LHCN-M2 (cell line): ENCODE measurements at places on chromosomes 1 and 21. TPM values are rescaled to one million over a fixed set of nuclear protein-coding genes. Genes with fewer than 3 reads are reported as not detected.

Gene FAM151A
- total RNA-seq: not detected in 2 replicates

DNA sequence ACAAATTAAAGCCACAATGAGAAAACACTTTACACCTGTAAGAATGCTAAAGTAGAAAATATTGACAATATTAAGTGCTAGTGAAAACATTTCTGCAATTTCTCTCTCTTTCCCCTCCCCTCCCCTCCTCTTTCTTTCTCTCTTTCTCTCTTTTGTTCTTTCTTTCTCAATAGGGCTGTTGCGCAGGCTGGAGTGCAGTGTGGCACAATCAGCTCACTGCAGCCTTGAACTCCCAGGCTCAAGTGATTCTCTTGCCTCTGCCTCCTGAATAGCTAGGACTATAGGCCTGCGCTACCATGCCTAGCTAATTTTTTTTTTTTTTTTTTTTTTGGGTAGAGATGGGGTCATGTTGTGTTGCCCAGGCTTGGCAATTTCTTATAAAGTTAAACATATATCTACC lies 5.9 kb upstream of the SHISAL2A start:
- DNase-seq: no peak

Gene ETV3L
- not detected in 2 replicates for total RNA-seq

- DNase-seq: peak; percentile 79
Measured at GRCh38 chr1:186212568-186213224, 162.4 kb downstream of the TPR start.

GRCh38 chr1:206563367-206564207 lies 48.7 kb downstream of the EIF2D start:
- DNase-seq: no peak

Gene SMIM11
- total RNA-seq: 1.2 and 3.7 TPM in 2 replicates

DNA sequence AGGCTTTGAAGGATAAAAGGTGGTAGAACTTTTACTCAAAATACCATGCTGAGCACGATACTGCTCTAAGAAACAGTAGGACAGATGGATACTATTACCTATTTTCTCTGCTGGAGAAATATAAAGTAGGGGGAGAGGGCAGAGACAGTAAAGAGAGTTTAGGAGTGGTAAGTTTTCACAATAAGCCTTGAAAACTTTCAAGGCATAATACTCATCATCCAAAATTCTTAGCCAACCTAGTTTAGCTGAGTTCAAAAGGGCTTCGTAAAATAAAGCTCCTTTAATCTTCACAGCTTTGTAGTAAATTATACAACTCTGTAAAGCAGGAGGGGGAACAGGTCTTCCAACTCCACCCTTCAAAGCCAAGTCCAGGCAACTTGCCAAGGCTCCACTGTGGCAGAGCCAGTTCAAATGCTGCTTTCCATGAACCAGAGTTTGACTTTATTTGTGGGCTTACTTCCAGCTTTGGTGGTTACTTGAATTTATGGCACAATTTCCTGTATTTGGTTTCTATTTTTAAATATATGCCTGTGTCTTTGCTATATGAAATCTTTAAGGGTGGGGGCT lies 15.5 kb downstream of the TEX38 start:
- no peak for DNase-seq

DNA sequence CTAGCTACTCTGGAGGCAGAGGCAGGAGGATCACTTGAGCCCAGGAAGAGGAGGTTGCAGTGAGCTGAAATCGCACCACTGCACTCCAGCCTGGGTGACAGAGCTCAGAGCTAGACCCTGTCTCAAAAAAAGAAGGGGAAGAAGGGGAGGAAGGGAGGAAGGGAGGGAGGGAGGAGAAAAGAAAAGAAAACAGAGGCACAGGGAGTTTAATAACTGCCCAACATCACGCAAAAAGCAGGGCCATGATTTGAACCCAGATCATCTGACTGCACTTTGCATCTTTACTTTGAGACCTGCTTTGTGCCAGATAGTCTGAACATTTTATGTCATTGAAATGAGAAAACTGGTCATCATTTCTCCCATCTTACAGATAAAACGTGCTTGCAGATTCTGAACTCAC lies 2.0 kb downstream of the LURAP1 start:
- DNase-seq: no peak

DNA sequence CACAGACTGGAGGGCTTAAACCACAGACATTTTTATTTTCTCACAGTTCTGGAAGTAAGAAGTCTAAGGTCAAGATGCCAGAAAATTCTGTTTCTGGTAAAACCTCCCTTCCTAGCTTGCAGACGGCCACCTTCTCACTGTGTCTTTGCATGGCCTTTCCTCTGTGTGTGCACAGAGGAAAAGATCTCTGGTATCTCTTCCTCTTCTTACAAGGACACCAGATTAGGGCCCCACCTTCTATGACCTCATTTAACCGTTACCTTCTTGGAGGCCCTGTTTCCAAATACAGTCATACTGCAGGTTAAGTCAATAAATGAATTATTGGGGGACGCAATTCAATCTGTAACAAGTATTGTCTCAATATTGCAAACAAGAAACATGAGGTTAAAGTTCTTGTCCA lies 63.0 kb upstream of the PRDX6 start:
- DNase-seq: no peak

GRCh38 chr21:41366522-41367151 lies 4.8 kb downstream of the MX2 start:
- peak; percentile 69 for DNase-seq

DNA sequence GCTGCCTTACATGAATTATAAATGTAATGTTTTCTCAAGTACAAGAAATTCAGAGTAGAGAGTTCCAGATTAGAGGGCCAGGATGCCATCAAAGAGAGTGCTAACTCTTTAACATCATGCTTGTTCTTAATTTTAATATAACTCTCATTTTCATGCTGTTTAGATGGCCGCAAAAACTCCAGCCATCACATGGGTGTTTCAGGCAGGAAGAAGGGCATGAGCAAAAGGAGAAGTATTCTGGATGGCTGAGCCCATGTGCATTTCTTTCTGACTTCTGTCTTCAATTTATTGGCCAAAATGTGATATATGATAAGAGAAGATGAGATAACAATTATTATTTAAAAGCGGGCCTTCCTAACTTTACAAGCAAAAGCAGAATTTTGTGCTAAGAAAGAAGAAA lies 1328.6 kb downstream of the MRPL39 start:
- no peak for DNase-seq

Gene ZBTB17
- 37.0 and 44.4 TPM in 2 replicates for total RNA-seq

GRCh38 chr1:194795917-194796593 lies 1609.6 kb upstream of the B3GALT2 start:
- no peak for DNase-seq

Gene TNFRSF9
- total RNA-seq: 0.06 TPM in 1 of 2 replicates, not detected in the other

Gene IFI44L
- total RNA-seq: 14.7 and 26.2 TPM in 2 replicates

DNA sequence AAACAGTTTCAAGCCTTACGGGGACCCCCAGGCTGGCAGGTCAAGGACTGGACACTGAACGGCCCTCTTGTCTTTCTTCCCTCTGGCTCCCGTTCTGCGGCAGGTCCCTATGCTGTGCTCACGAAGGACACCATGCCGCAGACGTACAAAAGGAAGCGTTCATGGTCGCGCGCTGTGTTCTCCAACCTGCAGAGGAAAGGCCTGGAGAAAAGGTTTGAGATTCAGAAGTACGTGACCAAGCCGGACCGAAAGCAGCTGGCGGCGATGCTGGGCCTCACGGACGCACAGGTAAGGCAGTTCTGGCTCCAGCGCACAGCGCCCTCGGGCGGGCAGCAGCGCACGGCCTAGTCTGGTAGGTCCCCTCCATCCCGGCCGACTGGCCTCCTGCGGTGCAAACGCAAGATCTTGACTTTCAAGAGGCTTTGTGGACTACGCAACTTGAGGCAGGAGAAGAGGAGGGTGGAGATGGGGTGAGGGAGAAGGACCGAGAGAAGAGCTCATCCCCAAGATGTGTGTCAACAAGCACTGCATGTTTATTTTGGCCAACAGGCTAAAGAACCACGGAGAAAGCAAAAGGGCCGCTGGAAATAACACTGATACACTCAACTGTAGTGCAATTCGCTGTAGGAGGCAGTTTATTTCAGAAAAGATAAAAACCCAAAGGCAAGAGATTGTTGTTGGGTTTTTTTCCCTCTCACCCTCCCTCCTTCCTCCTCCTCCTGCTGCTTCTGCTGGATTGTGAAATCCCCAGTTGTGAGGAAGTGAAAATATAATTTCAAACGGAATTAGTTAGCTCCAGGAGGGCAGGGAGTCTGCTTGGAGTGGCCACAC lies 3.0 kb downstream of the HLX start:
- DNase-seq: no peak
